ENCODE measurements at places on chromosomes 5 and 9.

DNA sequence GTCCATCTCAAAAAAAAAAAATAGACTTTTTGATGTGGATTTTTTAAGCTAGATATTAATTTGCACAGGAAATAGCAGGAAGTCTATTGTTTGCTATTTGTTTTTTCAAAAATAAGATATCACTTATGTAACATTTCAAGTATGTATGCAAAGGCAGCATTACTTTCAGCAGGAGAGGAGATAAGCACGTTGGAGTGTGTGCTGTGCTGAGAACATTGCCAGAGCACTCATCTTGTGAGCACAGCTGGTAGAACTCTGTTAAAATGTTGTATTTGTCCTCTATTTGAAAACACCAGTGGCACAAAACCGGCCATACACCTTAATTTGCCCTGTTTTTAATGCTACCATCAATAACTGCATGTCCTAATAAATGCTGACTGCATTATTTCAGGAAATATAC, 1061.9 kb upstream of the CDH18 start:
- peak; percentile 27 for DNase-seq

GRCh38 chr9:37406603-37407401, 15.7 kb upstream of the GRHPR start:
- no peak for DNase-seq

DNA sequence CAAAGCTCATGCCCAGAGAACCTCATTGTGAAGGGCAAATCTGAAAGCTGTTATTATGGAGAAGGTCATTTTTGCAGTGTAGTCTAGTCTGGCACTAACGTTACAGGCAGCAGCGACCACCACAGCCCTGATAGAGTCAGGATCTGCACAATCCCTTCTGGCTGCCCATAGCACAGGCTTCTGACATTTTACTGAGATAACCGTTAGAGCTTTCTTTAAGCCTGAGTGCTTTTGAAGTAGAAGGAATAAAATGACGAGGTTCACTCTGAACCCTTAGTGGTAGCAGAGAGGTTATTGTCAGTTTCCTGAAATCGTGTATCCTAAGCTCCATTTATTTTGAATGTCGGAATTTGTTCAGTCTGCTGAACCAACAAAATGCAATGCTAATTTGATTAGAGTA, 505.1 kb downstream of the CDH12 start:
- no peak for DNase-seq

DNA sequence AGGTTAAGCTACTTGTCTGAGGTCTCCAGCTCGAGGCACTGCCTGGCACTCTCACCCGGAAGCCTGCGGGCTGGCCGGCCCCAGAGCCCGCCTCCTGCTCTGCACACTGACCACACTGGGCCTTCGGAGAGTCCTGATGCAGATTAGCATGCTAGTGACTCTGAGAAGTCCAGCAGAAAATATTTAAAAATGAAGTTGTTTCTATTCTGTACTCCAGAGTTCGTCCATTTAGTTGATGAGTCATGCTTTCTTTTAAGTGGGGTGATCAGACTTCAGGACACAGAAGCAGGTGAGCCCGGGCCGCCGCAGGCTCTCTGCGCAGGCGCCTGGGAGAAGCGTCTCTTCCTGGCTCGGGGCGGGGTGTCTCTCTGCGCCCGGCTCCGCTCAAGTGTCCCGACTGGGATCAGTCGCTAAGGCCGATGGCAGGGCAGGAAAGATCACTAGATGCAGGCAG, 32.5 kb downstream of the FAM240B start:
- no peak for DNase-seq

- DNase-seq: no peak
Measured at GRCh38 chr5:17748201-17748600, 113.9 kb downstream of the TAF11L14 start.

- no peak for DNase-seq
Measured at GRCh38 chr5:94402096-94402495, 216.3 kb downstream of the KIAA0825 start.

GRCh38 chr5:158812408-158812807, 287.3 kb downstream of the EBF1 start:
- DNase-seq: no peak

DNA sequence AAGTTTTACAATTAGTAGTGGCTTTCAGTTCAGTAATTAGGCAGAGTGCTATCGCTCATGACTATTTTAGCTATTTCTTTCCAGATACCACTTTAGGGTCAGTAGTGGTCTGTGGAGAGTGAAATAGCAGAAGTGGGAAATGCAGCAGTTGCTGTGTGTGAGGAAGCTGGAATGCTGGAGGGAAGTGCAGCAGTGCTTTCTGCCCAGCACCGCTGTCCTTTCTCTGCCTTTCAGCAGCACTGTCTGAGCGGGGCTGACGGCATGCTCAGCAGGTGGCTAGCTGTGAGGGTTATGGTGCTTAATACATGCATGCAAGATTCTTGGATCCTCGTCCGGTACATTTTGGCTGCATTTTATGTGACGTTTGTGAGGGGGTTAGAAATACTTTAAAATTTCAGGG, 213.9 kb downstream of the PBX3 start:
- DNase-seq: no peak

GRCh38 chr9:75487856-75488718, 399.8 kb downstream of the OSTF1 start:
- no peak for DNase-seq

GRCh38 chr9:26801772-26802171, 90.8 kb downstream of the CAAP1 start:
- DNase-seq: no peak

GRCh38 chr5:177301503-177302165, 1.9 kb downstream of the RAB24 start:
- DNase-seq: peak; percentile 16

DNA sequence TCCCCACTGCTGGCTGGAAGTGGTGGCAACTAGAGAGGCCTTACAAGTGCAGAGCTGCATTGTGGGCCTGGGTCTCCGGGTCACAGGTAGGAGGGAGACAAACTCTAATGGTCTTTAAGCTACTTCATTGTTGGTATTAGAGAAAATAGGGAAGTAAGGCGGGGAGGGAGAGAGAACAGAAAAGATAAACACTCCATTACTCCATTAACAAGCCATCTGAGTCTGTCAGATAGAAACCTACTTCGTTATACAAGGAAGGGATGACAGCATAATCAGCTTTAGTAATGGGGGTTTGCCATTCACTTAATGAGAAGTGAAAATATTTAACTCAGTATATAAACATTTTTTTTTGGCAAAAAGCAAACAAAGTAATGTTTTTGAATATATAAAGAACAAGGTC, 107.4 kb downstream of the TLE1 start:
- DNase-seq: no peak

DNA sequence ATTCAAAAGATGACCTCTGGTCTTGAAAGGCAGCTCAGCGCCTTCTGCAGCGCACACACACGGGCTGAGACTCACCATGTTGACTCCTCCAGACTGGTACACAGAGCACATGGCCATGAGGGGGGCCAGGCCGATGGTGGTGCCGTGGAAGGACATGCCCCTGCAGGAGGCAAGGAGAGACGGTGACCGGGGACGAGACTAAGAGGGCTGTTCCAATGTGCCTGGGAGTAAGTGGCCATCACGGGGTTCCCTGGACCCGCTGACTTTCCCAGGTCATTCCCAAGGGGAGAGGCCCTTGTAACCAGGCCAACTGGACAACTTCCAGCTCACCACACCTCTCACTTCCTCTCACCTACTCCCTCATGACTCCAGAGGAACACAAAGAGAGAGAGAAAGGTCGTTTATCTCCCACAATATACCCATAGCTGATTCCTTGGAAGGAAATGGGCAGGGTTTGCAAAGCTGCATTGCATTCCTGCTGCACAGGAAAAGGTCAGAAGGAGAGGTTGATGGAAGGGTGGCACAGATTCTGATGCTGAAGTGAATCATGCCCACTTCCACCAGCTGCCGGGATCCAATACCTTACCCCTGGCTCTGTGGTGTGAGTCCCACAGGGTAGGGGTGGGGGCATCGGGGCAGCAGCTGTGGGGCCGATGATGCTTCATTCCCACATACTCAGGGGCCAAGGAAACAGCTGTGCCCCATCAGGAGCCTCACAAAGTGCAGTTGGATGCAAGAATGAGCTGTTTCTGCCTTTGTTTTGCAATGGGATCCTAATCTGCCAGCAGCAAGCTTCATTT, 47.2 kb downstream of the NIPAL4 start:
- DNase-seq: no peak

DNA sequence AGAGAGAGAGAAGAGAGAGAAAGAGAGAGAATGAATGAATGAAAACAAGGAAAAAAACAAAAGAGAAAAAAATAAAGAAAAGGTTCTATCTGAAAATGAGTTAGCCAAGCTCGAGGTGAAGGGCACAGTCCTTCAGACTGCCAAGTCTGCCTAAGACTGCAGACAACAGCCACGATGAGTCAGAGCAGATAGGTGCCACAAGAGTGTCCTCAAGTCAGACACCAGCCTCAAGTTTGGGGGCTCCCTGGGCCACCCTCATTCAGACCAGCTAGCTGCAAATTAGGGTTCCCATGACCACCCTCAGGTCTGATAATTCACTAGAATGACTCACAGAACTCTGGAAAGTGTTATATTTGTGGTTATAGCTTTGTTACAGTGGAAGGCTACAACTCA, 13.9 kb upstream of the HABP4 start:
- DNase-seq: no peak

DNA sequence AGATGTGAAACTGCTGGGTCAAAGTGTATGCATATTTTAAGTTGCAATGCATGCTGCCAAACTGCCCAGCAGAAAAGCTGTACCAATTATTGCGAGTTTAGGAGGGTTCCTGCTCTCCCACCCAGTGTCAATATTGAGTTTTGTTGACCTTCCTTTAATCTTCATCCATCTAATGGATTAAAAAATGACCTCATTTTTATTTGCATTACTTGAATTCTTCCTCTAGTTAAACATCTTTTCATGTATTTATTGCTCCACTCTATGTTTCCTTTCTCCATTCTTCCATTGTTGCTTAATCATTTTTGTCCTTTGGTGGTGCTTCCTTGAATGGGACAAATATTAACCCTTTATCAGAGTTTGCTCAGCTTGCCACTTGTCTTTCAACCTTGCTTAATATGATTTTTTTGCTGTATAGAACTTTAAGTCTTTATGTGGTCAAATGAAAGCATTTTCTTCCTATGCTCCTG, 32.4 kb downstream of the TLE1 start:
- no peak for DNase-seq

DNA sequence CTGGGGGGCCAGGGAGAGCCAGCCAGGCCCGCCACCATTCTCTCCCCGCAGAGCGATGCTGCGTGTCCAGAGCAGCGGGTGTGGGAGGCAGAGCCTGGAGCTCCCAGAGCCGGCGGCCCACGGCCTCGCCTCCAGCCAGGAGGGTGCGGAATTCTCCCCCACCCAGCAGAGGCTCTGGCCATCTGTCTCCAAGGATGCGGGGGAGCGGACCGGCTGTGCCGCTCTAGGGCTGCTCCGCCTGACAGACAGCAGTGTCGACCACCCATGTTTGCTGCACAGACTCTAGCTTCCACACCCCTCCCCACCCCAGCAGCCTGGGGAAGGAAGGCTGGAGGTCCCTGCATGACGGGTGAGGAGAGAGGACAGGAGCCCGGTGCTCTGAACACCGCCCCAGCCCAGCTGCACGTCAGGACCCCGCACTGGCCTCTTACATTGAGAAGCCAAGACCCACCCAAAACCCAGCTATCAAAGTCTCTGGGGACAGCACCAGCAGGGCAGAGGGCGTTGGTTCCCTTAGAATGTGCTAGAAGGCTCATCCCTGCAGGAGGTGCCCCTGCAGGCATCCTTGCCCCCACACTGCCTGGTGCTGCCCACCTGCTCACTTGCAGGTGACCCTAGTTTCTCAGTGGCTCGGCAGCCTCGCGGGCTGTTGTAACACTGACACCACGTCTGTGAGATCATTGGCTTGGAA, 29.7 kb upstream of the FCN1 start:
- no peak for DNase-seq

DNA sequence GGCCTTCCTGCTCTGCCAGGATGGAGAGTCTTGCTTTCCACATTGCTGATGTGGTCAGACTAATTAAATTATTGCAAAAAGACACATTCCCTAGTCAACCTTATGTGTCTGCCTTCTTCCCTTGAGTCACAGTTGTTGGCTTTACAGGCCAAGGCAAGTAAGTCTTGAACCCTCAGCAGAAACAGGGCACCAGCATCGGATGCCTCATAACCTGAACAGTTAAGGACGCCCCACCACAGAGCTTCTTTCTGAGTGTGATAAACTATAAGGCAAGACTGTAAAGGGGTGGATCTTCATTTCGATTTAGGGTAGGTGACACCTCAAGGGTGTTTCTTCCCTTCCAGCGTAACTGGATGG, 670 bp upstream of the KIF2A start:
- no peak for DNase-seq

DNA sequence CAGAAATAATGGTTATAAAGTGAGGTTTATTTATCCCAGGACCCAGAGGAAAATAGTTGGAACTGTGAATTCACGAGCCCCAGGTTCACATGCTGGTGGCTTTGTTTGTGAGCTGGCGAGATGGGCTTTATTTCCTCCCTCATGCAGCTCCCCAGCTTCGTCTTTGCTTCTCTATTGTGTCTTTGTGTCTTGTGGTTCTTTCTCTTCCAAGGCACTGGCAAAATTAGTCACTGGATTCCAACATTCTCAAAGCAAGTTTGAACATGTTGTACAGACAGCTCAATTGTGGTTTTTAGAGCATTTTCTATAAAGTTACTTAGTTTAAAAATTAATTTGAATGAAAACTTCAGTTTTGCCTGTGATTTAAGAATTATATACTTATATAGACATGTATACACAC, 7.2 kb downstream of the NDUFS6 start:
- DNase-seq: no peak

DNA sequence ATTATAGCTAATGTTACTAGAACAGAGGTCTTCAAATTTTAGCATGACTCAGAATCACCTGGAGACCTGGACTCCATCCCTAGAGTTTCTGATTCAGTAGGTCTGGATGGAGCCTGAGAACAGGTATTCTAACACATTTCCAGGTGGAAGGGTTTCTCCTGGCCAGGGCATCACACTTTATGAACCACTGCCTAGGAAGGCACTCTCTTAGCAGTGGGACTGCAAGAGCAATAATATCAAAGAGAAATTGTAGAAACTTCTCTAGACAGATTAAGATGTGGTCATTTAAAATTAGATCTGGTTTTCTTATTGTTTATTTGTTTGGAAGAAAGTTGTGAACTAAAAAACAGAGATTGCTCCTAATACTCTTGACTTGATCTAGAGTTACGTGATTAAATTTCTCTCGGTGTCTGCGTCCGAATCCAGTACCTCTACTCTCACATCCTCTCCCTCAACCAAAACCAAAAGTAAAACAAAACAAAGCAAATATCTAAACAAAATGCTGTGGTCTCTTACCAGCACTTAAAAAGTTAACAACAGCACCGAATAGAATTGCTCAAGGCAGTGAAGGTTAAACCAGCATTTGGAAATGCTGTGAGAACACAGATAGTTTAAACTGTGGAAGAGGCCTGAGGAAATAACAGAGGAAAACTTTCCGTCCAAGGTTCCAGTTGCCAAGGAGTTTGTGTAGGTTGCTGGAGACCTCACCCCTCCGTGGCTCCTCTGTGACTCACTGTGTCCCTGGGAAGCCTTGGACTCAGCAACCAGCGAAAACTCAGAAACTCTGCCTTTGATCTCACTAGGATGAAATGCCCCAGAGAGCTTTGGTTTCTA, 193.4 kb downstream of the ARRDC3 start:
- no peak for DNase-seq

All from NCI-H1092 (cell line).